ENCODE measurements at places on chromosomes 2 and 18. TPM values are rescaled to one million over a fixed set of nuclear protein-coding genes. Genes with fewer than 3 reads are reported as not detected.

- no peak overlapping the region for H3K27ac ChIP-seq
- H3K4me1 ChIP-seq: no peaks in the 10 kb centered on the region
- DNase-seq: no peak
- H3K4me3 ChIP-seq: no peak overlapping the region
- no peaks in the 10 kb centered on the region for H3K36me3 ChIP-seq
- H3K27me3 ChIP-seq: no peaks in the 10 kb centered on the region
Observed at GRCh38 chr18:45413180-45413836, 202.0 kb upstream of the SLC14A2 start.

DNA sequence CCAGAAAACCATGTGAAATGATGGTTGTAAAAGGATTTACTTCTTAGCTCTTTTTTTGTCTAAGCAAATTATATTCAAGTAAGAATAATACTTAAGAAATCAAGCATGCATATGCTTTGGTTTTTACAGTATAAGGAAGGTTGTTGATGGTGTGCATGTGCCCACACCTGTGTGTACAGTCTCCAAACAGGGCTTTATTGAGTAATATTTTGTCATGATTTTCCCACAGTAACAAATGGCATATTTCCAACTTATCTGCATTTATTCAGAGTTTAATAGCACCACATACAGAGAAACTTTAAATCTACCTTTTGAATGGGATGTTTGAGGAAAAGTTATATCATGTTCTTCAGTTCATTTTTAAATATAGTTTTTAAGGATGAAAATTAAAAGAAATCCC is 76.5 kb upstream of the DSG1 start:
- DNase-seq: no peak
- H3K27me3 ChIP-seq: no peaks in the 10 kb centered on the region
- H3K4me3 ChIP-seq: no peak overlapping the region
- H3K4me1 ChIP-seq: peaks cover 12% of the 10 kb centered on the region
- H3K27ac ChIP-seq: no peak overlapping the region
- no peaks in the 10 kb centered on the region for H3K36me3 ChIP-seq

KCNG2 gene
- total RNA-seq: 2.3 TPM

- H3K36me3 ChIP-seq: no peaks in the 10 kb centered on the region
- no peak overlapping the region for H3K27ac ChIP-seq
- H3K27me3 ChIP-seq: no peaks in the 10 kb centered on the region
- no peaks in the 10 kb centered on the region for H3K4me1 ChIP-seq
- H3K4me3 ChIP-seq: no peak overlapping the region
Observed at GRCh38 chr2:56315376-56315775, 131.6 kb downstream of the CCDC85A start.

REG3G gene
- total RNA-seq: not detected

GRCh38 chr2:103739186-103739585 is 977.4 kb downstream of the TMEM182 start:
- no peak overlapping the region for H3K4me3 ChIP-seq
- DNase-seq: no peak
- H3K27me3 ChIP-seq: no peaks in the 10 kb centered on the region
- no peaks in the 10 kb centered on the region for H3K4me1 ChIP-seq
- no peak overlapping the region for H3K27ac ChIP-seq

DNA sequence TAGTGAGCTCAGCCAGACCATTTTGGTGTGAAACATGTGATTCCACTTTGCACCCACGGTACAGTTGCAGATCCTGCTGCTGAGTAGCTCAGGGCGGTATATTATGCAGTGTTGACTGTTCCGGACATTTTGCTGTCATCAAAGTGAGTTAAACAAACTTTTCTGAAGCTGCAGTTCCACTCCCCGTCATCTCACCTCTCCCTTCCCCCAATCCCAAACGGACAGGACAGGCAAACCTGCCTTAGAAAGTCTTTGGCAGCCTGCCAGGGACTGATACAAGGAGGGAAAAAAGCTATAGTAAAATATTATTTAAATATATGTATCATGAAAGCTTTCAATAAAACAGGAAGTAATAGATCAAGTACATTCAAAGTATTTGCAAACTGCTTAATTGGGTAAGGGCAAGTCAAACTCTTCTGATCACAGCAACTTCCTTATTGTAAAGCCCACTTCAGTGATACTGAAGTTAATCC is 35.5 kb upstream of the SP5 start:
- H3K27ac ChIP-seq: no peak overlapping the region
- no peak for DNase-seq
- no peak overlapping the region for H3K4me3 ChIP-seq
- H3K4me1 ChIP-seq: no peaks in the 10 kb centered on the region

CPO gene
- total RNA-seq: not detected

DNA sequence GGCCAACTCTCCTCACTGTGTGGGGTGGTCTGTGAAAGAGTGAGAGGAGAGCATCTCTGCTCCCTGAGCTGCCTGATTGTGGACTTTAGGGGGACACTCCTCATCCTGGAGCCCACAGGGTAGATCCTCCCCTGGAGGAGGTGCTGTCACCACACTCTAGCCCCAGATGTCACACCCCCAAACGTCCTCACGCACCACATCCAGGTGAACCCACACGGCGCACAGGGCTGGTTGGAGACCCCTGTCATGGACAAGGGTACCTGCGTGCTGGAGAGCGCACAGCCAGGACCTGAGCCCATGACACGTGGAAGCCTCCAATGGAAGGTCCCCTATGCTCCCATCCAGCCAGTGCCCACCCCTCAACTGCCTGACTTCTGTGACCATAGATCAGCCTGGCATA is 10.5 kb downstream of the AGXT start:
- no peaks in the 10 kb centered on the region for H3K36me3 ChIP-seq
- no peak for DNase-seq
- no peak overlapping the region for H3K27ac ChIP-seq

DNA sequence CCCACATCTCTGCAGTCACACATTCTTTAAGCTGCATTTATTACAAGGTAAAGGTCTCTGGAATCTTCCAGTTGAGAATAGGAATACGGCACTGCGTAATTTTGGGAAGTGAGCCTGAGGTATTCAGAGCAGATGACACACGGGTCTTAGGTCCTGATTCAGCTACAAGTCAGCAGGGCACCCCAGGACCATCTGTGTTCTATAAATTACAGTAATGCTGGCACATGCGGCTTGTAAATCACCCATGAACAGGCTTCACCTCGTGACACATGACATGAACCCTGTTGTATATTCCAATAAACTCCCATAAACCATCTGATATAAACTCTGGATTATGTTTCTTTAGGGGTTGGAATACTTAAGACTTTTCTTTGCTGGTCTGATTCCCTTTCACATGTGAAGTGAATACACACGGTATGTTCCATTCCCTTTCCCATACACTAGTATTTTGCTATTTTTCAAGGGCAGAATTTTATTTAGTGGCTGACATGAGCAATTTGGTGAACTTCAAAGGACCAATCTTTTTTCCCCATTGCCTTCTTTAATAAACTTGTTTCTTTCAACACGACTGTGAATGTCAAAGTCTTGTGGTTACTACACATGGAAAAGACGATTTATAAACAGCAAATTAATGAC is 298.6 kb downstream of the MEIS1 start:
- H3K4me3 ChIP-seq: no peak overlapping the region
- H3K27me3 ChIP-seq: no peaks in the 10 kb centered on the region
- peak; percentile 41 for DNase-seq
- no peaks in the 10 kb centered on the region for H3K36me3 ChIP-seq
- H3K27ac ChIP-seq: no peak overlapping the region

PROKR1 gene
- not detected for total RNA-seq

GRCh38 chr2:132392221-132392620 is 24.4 kb upstream of the GPR39 start:
- no peak overlapping the region for H3K27ac ChIP-seq
- no peak for DNase-seq
- H3K36me3 ChIP-seq: no peaks in the 10 kb centered on the region
- no peaks in the 10 kb centered on the region for H3K4me1 ChIP-seq
- H3K27me3 ChIP-seq: no peaks in the 10 kb centered on the region

DNA sequence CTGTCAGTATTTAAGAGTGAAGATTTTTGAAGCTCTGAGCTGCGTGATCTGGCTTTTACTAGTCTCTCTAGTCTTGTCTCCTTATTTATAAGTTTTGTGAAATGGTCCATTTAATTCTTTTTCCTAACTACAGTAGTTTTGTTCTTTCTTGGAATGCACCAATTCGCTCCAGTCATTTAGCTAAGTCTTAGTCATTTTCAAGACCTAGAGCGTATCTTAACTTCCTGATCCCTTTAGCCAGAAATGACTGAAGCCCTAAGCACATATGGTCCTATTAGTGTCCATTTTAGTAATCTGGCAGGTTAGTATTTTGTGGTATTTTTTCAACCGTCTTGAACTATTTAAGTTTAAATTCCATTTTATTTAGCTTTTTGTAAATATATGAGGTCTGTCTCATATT is 3.6 kb downstream of the BIRC6 start:
- H3K36me3 ChIP-seq: peaks cover 6% of the 10 kb centered on the region
- no peak overlapping the region for H3K4me3 ChIP-seq
- peaks cover 38% of the 10 kb centered on the region for H3K4me1 ChIP-seq

AQP12B gene
- not detected for total RNA-seq

DNA sequence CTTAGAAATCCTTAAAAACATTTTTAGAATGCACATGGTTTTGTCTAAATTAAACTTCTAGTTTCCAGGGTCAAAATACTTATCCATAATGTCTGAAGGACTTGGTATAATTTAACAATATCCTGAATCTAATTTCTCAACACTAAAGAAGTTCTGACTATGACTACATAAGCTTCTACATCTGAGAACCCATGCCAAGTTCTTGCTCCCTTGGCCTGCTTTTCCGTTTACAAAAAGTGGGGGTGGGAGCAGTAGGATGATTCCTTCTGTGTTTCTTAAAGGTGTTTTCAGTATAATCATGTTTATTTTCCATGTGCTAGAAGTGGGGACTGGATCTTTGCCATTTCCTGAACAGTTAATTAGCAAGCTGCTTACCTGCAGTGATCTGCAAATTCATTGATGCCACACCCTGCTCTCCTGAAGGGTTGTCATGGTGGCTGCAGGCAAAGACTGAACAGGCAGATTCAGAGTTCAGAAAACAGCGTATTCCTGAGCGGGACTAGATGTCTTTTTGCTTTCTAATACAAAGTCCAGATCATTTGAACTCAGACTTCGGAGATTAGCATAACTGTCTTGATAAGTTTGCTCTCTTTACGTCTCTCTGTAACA is 36.2 kb downstream of the ADNP2 start:
- H3K4me1 ChIP-seq: peaks cover 21% of the 10 kb centered on the region
- no peaks in the 10 kb centered on the region for H3K27me3 ChIP-seq
- no peak for DNase-seq

DNA sequence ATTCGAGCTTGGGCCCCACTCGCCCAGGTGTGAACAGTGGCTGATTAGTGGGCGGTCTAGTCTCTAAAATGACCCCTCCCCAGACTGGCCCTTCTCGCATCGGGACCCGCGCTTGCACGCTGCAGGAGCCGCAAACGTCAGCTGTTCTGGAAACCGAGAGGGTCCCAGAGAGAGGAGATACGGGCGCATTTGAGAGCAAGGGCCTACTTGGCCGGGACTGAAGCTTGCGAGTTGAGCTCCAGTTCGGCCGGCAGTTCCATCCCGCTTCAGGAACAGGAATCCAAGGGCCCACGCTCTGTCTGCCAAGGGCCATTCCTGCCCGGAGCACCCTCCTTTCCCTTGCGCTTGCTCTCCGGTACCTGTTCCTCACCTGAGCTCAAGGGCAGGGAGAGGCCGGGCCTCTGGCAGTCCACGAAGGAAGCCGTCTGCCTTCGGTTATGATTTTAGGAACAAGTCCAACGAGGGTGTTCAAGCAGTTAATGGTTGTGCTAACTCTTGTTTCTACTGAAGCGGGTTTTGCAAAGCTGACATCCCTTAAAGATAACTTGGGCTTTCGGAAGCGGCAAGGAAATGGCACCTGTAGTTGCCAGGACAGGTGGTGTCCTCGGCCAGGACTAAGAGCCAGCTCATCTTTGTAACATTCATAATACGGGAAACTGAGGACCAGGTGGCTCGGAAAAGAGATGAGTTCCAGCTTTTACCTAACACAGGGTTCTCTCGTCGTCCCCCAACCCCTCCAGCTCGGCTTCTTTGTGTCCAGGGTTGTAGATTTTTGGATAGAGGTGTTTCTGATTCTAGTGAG is 3.9 kb upstream of the DLX1 start:
- H3K36me3 ChIP-seq: no peaks in the 10 kb centered on the region
- peaks cover 54% of the 10 kb centered on the region for H3K4me1 ChIP-seq
- no peak overlapping the region for H3K27ac ChIP-seq
- no peak overlapping the region for H3K4me3 ChIP-seq

DNA sequence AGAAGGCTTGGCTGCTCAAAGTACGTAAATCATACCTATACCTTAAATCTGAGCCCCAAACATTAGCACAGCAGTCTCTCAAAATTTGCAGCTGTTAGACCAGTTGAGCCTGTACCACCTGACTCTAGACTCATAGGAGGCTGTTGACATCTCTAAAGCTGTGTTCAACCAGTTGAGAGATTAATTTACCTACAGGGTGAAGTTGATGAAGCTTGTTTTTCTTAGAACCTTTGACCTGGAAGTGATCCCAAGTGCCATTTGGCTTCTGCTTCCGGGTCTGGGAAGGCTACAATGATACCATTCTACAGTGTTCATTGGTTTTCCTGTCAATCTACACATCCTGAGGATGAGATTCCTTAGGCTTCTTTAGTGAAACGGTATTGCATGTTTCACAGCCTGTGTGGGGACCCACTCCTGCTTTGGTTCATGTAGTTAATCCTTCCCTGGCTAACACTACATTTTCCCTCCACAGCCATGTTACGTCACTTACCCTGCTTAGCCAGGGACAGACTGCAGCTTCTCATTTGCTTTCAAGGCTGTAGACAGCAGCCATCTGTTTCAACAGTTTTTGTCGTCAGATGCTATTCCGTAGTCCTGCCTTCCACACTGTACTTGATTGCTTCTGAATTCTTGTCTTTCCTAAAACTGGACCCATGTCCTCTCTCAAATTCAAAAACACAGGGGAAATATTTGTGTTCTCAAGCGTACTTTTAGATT is 4.7 kb upstream of the IL1RL2 start:
- no peak overlapping the region for H3K27ac ChIP-seq
- peaks cover 16% of the 10 kb centered on the region for H3K4me1 ChIP-seq
- no peaks in the 10 kb centered on the region for H3K27me3 ChIP-seq
- DNase-seq: peak; percentile 75
- no peak overlapping the region for H3K4me3 ChIP-seq

DNA sequence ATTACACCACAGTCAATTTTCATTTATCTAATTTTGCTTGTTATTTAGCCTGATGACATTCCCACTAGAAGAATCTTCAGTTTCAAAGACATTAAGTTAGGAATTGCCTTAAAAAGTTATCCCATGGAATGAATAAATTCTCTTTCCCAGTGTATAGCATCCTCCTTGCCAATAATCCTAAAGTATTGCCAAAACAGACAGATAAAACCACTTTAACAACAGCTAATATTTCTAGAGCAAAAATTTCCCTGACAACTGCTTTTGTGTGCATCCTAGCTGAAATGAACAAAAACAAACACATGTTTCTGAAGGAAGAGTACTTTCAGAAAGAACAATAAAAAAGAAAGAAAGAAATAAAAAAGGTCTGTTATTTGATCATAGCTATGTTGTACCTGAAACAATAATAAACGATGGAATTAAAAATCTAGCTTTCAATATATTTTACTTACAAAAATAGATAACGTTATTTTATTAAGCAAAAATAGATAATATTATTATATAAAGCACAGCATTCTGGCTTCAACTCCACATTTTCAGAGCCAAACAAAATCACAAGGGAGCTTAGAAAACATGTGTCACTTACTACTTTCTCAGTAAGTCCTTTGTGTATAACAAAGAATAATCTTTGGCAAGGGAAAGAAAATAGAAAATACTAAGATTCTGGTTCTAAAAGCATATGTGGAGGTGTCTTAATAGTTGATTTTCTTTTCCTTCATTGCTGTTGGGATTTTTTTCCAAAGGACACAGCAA is 939.0 kb upstream of the CRIM1 start:
- no peak overlapping the region for H3K27ac ChIP-seq
- no peaks in the 10 kb centered on the region for H3K27me3 ChIP-seq
- H3K4me3 ChIP-seq: no peak overlapping the region
- DNase-seq: peak; percentile 8
- H3K4me1 ChIP-seq: no peaks in the 10 kb centered on the region

Data from stomach (tissue), 19 donors.